Heart left ventricle (tissue), 16 donors: ENCODE measurements at places on chromosomes 7 and 10. TPM values are rescaled to one million over a fixed set of nuclear protein-coding genes. Genes with fewer than 3 reads are reported as not detected.

GRCh38 chr7:45174966-45175765 lies 17.6 kb downstream of the RAMP3 start:
- H3K4me3 ChIP-seq, result no peak overlapping the region
- no peak for DNase-seq
- no peaks in the 10 kb centered on the region for H3K27me3 ChIP-seq
- no peaks in the 10 kb centered on the region for H3K36me3 ChIP-seq

Gene VSTM2A
- not detected for polyA plus RNA-seq

GRCh38 chr10:486666-487322 lies 202.7 kb downstream of the DIP2C start:
- no peak overlapping the region for H3K27ac ChIP-seq
- no peaks in the 10 kb centered on the region for H3K27me3 ChIP-seq
- no peak for DNase-seq
- no peak overlapping the region for H3K4me3 ChIP-seq

Gene ZPBP
- not detected for polyA plus RNA-seq

DNA sequence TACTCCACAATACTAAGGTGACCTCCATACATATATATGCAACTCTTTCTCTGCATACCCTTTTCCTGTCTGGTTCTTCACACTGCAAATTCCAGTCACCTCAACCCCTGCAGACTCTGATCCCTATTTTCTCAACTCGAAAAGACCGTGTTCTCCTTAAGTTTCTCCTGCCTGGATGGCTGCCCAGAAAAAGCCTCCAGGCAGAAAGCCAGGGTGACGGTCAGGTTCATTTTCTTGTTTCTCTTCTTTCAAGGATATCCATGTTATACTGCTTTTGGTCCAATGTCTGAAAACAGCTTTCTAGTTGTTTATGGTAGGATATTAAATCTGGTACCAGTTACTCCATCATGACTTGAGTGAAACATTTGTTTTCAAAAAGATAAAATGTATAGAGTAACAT lies 267.8 kb upstream of the MYO3A start:
- no peak overlapping the region for H3K4me3 ChIP-seq
- H3K27me3 ChIP-seq, result no peaks in the 10 kb centered on the region
- DNase-seq, result no peak
- H3K27ac ChIP-seq, result no peak overlapping the region
- no peaks in the 10 kb centered on the region for H3K36me3 ChIP-seq
- no peaks in the 10 kb centered on the region for H3K4me1 ChIP-seq

GRCh38 chr10:117457932-117458331 lies 82.7 kb upstream of the PDZD8 start:
- DNase-seq, result no peak
- no peaks in the 10 kb centered on the region for H3K36me3 ChIP-seq
- H3K4me1 ChIP-seq, result no peaks in the 10 kb centered on the region
- H3K4me3 ChIP-seq, result no peak overlapping the region
- no peak overlapping the region for H3K27ac ChIP-seq

GRCh38 chr10:118955531-118955930 lies 74.0 kb upstream of the NANOS1 start:
- no peak for DNase-seq
- H3K27ac ChIP-seq, result no peak overlapping the region
- no peaks in the 10 kb centered on the region for H3K36me3 ChIP-seq
- peaks cover 53% of the 10 kb centered on the region for H3K4me1 ChIP-seq
- H3K4me3 ChIP-seq, result no peak overlapping the region
- no peaks in the 10 kb centered on the region for H3K27me3 ChIP-seq
